Activated CD8-positive, alpha-beta T cell treated with anti-CD3 and anti-CD28 coated beads for 36 hours (primary cell): ENCODE measurements at places on chromosomes 4 and X. TPM values are rescaled to one million over a fixed set of nuclear protein-coding genes. Genes with fewer than 3 reads are reported as not detected.
A peak's percentile ranks its signal among the peaks of the same experiment; 100 is the strongest.

The HS3ST1 gene
- total RNA-seq, result not detected

The RHOH gene
- total RNA-seq, result 126 TPM

- no peak for DNase-seq
These were observed 140.0 kb upstream of the BCOR start for GRCh38 chrX:40237731-40238178.

- DNase-seq, result no peak
These were observed 15.5 kb downstream of the UBA6 start for GRCh38 chr4:67685532-67685859.

GRCh38 chrX:71492231-71493065 lies 40.5 kb upstream of the OGT start:
- DNase-seq, result peak; percentile 66

DNA sequence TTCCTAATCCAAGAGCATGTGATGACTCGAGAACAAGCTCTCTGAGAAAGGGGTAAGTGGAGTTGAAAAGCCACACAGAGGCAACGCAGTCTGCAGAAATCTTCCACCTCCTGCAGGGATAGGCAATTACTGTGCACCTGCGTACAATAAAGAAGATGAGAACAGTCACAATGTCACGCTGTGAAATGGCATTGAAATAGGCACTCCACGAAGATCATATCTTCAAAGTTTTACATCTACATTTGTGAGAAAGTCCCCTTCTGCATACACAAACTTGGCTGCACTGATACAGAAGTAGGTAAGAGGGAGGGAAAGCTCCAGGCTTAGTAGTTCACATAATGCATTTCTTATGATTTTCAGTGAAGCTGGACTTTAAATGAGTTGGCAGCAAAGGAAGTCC lies 27.1 kb downstream of the DDX60L start:
- no peak for DNase-seq

DNA sequence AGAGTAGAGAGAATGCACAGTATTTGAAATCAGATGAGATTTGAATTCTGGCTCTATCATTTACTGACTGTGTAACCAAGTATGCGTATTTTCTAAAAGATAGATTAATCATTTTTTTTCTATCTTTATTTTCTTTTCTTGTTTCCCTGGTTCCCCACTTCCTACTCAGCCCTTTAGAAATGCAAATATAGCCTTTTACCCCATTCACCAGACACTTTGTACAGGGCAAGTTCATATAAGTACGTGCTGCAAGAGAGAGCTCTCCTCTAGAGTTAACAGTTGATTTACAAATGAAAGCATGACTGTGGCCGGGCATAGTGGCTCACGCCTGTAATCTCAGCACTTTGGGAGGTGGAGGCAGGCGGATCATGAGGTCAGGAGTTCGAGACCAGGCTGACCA lies 17.8 kb upstream of the TDO2 start:
- DNase-seq, result no peak

DNA sequence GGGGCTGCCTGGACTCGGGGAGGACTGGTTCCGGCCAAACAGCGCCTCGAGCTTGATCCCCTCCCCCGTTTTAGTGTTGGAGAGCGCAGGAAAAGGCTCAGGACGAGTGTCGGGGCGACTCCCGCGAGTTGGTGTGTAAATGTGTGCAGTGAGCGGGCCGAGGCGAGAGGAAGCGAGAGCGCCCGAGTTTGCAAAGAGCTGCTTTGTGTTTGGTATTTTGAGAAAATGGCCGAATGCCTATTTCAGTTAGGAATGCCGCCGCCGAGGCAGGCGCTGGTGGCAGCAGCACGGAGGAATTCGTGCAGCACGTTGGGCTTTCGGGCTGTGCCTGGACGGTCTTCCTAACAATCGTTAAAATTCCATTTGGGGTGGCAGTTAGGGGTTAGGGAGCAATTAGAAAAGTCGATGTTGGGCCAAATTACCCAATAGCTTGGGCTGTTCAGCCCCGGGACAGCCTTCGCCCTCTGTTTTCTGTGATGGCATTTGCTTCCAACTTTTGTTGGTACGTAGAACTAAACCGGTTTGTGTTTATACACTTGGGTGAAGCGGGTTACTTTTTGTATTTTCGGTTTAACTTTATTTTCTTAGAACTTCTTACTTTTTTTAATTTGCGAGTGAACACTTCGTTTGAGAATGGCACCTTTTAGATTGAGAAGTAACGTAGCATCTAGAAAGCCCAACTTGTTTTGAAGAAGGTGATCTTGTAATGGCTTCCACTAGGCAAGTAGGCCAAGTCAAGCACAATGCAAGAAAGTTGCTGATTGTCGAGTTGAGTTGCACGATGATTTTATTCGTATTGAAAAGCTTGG lies 1.6 kb downstream of the REST start:
- DNase-seq, result peak; percentile 71

GRCh38 chr4:72077346-72077745 lies 45.5 kb downstream of the NPFFR2 start:
- DNase-seq, result no peak

DNA sequence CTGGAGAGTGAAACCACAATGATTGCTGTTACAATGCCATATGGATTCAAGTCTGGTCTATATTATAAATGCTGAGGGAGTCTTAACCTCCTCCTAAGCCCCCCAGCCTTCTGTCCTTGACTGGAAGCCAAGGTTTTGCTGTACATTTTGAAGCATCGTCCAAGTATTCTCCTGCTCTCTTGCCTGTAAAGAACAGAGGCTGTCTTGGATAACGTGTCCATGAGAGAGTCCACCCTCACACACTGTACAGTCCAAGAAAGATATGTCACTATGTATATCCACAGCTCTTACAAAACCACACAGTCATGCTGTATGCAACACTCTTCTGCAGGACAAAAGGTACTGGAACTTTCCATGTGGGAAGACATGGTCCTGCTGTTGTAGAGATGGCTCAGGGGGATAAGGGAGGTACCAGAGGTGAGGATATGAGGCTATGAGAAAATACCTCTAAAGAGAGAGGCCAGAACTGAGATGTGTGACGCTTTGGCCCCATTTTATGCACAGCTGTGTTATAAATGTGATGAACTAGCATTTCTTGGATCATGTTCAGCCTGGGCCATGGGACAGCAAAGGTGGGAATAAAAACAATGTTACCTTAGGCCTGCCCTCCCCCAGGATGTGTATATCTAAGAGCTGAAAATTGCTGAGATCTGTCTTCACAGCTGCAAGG lies 678.6 kb downstream of the IQCM start:
- no peak for DNase-seq

GRCh38 chr4:182310316-182310715 lies 67.1 kb downstream of the TENM3 start:
- DNase-seq, result no peak

- DNase-seq, result no peak
These were observed 42.4 kb downstream of the SLC7A11 start for GRCh38 chr4:138199568-138200235.

GRCh38 chrX:39834600-39834999 lies 263.2 kb downstream of the BCOR start:
- no peak for DNase-seq

DNA sequence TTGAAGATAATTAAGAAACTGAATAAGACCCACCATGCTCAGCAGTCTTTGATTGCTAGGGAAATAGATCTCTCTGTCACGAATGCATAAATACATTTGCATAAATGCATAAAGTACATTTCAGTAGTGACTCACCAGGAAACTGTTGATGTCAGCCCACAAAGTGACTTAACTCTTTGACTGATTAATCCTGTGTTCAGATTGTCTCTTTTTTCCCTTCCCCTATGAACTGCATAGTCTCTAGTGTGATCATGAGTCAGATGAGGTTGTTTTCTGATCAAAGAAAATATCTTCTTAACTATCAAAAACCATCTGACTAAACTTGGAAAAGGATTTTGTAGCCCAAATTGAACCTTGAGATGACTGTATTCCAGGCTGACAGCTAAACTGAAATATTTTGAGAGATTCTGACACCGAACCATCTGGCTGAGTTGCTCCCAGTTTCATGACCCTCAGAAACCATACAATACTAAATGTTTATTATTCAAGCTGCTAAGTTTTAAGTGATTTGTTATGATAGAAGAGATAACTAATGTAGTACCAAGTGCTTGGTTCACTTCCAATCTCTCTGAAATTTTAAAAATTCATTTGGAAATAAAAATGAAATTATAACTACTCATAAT lies 1381.5 kb upstream of the AGA start:
- no peak for DNase-seq

GRCh38 chr4:48804584-48805301 lies 24.7 kb upstream of the FRYL start:
- DNase-seq, result no peak

DNA sequence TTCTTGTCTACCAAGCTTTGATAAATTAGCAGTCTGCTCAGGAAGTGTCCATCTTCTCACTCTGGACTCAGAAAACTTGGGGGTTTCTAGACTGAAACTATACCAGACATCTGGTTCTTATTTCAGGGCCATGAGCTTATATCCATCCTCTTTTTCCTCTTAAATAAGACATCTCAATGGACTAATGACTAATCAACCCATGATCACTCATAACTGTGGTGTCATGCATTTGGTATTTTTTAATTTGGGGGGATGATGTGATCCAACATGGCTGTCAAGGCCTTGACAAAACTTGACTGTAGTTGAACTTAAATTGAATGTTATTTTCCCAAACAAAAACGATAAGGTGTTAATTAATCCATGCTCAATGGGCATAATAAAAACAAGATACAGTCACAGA lies 87.8 kb downstream of the GPRASP3 start:
- DNase-seq, result no peak

GRCh38 chr4:38896940-38897339 lies 29.3 kb downstream of the FAM114A1 start:
- no peak for DNase-seq

GRCh38 chrX:150980186-150980585 lies 2.9 kb upstream of the HMGB3 start:
- no peak for DNase-seq

DNA sequence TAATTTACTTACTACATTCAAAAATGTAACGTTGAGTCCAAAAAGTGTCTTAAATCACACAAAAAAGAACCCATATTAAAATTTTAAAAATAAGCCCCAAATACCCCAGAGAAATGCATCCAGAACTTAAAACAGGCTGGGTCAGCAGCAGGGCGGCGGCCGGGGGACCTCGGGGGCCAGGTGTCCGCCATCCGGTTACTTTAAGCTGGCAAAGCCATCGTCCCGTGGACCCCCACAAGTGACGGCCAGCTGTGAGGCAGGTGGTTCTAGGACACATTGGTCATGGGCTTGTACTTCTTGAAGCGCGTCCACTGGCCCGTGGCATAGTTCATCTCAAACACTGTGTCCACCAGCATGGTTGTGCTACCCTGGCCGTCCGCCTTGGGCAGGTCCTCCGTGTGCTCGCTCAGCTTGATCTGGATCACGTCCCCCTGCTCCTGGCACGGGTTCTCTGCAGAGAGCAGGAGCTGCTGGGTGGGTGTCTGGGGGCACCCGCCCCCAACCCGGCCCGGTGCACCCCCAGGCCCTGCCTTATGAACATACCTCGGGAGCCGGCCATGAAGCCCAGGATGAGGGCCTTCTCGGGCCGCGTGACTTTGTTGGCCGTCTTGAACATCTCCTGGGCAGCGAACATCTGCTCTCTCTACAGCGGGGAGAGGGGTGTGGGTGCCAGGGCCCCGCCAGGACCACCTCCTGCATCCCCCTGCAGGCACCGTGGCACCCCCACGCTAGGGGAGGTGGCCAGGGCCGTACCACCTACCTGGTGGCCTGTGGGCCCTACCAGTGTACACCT lies 25.5 kb downstream of the NELFA start:
- no peak for DNase-seq

GRCh38 chrX:72046447-72046846 lies 85.3 kb downstream of the RTL5 start:
- DNase-seq, result no peak

DNA sequence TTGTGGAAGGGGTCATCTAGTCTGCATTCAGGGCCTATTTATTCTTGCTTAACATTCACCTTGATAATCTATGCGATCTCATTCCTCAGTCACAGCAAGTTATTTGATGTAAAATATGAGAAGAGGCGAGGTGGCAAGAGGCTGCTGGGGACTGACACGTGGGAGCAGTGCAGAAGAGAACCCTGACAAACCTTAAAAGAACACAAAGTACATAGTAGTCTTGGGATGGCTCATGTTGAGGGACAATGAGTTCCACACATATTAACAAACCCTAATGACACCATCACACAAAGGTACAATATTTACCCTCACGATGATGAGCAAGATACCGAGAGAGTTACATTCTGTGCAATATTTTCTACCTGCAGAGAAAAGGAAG lies 57.5 kb downstream of the MAML3 start:
- DNase-seq, result peak; percentile 39

DNA sequence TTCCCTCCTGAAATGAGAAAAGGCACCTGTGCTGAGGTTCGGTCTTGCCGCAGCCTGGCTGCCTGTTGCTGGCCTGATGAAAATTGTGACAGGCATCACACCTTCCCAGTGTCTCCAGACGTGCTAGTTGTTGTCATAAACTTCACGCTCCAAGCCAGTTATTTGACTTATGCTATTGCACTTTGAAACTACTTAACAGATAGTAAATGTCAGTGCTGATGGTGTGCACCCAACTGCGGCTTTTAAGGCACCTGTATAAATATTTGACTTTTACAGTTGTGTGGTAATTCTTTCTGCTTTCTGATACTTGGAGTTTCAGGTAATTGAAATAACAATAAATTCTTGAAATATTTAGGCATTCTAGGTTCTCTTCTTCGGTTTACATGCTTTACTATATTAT lies 1.8 kb downstream of the WWC2 start:
- DNase-seq, result no peak

DNA sequence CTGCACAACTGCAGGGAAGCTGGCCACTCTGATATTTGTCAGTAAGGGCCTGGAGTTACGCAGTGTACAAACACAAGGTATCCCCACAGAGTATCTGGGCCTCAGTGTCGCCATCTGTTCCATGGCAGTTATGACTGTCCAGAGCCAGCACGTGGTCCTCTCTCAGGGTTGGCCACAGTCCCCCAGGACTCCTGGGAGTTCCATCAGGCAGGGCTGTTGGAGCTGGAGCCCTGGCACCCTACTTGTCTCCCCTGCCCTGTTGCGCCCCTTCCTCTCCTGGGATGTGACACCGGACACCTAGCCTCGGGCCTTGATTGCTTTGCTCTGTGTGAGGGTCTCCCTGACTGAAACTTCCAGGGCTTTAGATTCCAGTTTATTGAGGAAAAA lies 8.4 kb downstream of the HTRA3 start:
- DNase-seq, result no peak

DNA sequence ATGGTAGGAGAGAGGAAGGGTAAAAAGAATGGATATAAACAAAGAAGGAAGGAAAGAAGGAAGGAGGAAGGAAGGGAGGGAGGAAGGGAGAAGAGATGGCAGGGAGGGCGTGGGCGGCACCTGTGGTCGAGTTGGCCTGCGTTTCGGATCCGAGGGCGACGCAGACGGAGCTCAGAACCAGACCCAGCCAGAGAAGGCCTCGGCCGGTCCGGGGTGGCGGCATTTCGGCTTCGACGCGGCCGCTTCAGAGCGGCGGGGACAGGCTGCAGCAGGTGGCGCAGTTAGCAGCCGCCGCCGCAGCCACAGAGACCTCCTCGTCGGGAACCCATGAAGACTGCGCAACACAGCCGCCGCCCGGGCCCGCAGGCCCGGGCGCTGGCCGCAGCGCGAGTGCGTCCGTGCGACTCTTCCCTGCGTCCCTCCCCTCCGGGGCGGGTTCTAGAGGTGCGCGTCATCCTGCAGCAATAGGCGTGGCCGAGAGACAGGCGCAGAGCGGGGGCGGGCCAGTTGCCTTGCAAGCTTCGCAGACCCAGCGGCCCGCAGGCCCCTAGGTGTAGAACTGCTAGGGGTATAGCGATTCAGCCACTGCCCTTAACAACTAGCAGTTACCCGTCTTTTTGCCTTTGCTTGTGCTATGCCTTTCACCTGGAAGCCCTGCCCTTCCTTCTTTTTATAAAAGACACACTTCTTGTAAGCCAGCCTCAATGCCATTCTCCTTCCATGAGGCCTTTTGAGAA lies at the start of gene IDS:
Gene IDS, minus strand, starts transcription at position 392 of the 737 bp plus-strand sequence. Its CDS starts 169 bp downstream, at position 223.
- DNase-seq, result peak; percentile 93
